Retina (tissue), 1 donor: ENCODE measurements at places on chromosomes 7 and 10.

DNA sequence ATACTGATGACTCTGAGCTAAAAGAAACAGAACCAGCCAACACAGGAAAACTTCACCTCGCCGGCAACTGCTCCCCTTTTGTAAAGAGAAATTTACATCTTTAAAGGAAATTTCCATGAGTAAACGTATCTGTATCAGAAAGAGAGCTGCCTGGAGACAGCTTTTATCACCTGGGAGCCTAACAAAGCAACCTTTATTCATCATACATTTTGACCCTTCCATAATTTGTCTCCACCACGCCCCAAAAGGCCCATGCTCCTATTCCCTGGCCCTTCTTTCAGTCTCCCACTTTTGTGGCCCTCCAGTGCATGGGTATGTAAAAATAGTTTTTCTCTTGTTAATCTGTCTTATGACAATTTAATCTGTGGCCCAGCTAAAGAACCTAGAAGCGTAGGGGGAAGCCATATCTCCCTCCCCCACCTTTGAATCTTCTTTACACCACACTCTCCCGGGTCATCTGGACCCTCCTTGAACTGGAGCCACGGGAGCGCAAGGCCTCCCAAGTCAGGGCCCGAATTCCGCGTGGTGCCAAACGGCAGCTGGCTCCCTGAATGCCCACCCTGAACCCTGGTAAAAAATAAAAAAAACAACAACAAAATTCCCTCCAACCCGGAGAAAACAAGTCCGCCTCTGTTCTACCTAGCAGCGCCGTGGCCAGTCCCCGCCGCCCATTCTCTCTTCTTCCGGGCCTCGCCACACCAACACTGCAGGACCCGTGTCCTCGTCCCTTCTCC is 15.4 kb upstream of the FKBP9 start:
- peak; percentile 81 for DNase-seq

GRCh38 chr10:42992156-42992956 is 84.5 kb upstream of the RET start:
- no peak for DNase-seq

- no peak for DNase-seq
Observed at GRCh38 chr7:92830532-92831110, 5.8 kb downstream of the CDK6 start.

DNA sequence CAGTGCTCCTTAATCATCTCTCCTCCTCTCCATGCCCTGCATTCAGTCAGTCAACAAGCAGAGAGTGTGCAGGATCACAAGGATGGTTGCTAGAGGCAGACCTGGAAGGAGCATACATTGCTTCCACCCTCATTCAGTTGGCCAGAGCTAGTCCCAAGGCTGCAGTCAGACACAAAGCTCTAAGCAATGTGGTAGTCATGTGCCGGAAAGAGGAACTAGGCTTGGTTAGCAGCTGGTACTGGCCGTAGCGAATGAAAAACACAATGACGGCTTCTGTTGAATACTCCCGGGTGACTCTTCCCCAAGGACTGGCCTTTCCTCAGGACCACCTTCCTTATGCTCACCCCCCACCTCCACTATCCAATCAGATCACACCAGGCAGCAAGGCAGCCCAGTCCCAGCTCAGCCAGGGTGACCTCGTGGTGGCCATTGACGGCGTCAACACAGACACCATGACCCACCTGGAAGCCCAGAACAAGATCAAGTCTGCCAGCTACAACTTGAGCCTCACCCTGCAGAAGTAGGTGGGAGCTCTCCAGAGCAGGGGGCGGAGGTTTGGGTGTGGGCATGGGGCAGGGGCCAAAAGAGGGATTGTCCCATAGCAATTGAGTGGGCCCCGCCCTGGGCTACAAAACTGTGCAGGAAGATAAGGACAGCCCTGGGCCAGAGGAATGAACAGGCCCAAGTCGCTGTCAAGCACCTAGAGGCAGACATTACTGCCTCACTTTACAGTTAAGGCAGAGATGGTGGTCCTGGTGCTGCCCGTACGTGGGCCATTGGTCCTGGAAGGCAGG is 10.9 kb downstream of the LDB3 start:
- no peak for DNase-seq

GRCh38 chr10:67783606-67784294 is 54.2 kb downstream of the DNAJC12 start:
- no peak for DNase-seq

DNA sequence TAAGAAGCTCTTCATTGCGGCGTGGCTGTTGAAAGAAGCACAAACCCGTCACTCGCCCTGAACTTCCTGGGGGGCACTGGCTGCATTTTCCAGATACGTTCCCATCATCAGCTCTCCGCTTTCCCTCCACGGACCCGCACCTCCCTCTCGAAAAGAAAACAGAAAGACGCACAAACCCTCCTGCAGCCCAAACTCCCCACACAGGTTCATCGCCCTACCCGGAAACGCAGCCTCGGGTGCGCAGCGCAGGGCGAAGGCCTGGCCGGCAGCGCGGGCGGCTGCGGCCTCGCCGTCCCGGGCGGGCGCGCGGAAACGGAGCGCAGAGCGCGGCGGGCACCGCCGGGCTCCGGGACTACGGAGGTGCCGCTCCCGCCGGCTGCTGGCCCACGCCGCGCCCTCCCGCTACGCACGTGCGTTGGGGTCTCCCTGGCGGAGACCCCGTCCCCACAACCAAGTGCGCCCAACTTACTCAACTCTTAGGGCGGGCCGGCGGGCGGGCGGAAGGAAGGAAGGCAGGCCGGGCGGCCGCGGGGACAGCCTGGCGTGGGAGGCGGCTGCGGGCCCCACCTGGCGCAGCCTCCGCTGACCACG is 822 bp downstream of the ZNF800 start:
- peak; percentile 63 for DNase-seq

DNA sequence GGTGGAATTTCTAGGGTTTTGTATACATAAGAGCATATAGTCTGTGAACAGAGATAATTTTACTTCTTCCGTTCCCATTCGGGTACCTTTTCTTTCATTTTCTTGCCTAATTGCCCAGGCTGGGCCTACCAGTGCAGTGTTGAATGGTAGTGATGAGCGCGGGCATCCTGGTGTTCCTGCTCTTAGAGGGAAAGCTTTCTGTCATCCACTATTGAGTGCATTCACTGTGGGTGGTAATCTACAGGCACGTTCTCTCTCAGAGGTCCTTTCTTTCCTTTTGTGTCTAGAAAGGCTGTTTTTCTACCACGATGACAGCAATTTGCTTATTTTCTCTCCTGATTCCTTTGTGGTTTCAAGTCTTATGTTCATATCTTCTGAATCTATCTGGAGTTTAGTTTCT is 65.0 kb downstream of the INPP5A start:
- DNase-seq, result no peak

DNA sequence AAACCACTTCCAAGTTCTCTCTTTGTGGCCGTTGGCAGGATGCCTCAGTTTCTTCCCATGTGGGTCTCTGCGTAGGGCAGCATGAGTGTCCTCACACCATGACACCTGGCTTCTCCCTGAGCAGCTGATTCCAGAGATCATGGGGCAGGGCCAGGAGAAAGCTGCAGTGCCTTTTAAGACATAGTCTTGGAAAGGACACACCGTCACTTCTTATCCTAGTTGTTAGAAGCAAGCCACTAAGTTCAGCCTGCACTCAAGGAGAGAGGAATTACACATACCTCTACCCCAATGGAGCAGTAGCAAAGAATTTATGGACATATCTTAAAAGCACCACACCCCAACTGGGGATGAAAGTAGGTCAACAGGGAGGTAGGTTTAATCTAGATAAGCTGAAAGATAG is 16.4 kb downstream of the NODAL start:
- no peak for DNase-seq

- DNase-seq, result peak; percentile 49
Observed at GRCh38 chr10:102119417-102120141, 589 bp downstream of the LDB1 start.

DNA sequence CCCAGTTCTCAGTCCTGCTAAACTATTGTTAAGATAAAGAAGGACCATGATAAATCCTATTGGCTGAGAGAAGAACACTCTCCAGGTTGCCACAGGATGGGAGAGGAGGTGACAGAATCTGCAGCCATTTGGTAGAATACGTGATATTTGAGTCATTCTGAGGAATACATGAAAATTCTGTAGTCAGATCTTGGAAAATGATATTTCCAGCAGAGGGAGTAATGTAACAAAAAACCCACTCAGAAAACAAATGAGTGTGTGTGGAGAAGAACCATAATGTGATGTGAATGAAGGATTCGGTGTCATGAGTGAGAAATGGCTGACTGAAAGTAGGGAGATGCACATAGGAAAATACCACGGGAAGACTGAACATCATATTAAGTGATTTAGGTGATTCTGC is 128.5 kb upstream of the PFKP start:
- DNase-seq, result no peak

DNA sequence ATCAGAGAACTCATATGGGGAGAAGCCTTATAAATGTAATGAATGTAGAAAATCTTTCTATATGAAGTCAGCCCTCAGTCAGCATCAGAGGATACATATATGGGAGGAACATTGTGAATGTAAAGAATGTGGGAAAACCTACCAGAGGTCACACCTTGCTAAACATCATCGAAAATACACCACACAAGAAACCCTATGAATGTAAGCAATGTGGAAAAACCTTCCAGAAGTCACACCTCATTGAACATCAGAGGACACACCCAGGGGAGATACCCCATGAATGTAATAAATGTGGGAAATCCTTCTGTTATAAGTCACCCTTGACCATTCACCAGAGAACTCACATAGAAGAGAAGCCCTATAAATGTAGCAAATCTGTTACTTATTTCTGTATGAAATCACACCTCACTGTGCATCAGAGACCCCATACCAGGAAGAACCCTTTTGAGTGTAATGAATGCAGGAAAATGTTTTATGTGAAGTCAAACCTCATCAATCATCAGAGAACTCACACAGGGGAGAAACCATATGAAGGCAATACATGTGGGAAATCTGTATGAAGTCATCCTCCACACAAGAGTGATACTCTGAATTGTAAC is 30.8 kb downstream of the ZNF12 start:
- DNase-seq, result no peak

- DNase-seq, result no peak
Observed at GRCh38 chr7:137073571-137074325, 205.3 kb downstream of the CHRM2 start.

DNA sequence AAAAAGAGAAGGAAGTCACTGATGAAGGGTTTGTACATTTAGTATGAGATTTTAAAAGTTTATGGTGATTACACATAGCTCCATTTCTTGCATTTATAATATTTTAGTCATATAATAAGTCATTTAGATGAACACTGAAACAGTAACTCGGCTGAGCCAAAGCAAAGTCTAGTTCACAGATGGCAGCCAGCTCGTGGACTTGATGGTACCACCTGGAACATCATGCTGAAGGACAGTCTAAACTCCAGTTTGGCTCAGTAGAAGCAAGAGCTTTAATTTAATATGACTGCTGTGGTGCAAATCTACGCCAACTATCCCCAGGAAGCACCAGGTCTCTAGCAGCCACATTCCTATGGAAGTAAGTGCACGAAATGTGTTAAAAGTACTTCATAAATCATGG is 16.4 kb downstream of the SRI start:
- DNase-seq, result no peak

DNA sequence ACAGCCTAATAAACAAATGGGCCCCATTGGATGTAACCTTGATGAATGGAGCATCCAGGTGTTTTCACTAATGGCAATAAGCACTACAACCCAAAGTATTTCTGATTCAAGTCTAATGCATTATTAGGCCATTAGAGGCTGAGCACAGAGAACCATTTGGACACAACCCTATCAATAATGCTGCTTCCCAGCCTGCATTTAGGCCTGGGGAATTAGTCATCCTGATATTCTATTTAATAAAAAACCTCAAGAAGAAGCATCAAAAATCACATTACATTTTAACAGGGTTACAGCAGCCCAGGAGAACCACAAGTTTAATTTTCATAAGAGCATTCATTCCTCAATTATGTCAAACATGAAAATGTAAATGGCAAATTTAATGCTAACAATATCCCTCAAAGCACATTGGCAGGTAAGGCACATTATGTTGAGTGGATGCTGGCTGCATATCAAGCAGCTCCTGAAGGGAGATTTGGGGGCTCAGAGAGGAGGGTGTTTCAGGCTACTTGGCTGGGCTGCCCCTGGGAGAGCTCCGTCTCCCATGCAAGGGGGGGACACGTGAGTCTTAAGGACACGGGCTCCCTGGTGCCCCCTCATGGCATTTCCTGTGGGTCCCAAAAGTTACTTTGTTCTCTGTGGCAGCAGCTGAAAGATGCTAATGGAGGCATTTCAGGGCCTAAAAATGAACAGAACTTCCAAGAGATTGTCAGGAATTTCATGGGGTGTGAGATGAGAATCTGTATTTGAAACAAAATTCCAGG is 143.4 kb downstream of the HERPUD2 start:
- no peak for DNase-seq

DNA sequence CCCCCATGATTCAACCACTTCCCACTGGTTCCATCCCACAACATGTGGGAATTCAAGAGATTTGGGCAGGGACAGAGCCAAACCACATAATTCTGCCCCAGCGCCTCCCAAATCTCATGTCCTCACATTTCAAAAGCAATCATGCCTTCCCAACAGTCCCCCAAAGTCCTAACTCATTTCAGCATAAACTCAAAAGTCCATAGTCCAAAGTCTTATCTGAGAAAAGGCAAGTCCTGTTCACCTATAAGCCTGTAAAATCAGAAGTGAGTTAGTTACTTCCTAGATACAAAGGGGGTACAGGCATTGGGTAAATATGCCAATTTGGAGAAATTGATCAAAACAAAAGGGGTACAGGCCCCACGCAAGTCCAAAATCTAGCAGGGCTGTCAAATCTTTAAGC is 272.9 kb downstream of the MAGI2 start:
- no peak for DNase-seq

- no peak for DNase-seq
Observed at GRCh38 chr7:140350056-140350455, 48.3 kb downstream of the SLC37A3 start.

DNA sequence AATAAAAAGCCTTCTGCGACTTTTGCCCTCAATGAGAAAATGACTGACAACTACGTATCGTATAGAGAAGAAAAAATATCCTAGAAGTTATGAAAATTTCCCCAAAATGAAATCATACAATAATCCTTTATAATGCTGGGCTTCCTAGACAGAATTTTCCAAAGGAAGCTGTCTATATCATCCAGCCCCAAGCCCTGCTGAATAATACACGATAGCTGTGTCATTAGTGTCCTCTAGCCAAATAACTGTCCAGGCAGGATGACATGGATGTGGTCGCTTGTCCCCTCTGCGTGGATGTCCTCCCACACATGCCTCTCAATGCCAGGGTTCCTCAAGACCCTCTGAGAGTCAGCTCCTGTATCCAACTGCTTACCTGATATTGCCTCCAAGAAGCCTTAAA is 61.7 kb upstream of the ECHDC3 start:
- no peak for DNase-seq

GRCh38 chr10:46327685-46328084 is 40.9 kb downstream of the ANTXRL start:
- DNase-seq, result no peak

DNA sequence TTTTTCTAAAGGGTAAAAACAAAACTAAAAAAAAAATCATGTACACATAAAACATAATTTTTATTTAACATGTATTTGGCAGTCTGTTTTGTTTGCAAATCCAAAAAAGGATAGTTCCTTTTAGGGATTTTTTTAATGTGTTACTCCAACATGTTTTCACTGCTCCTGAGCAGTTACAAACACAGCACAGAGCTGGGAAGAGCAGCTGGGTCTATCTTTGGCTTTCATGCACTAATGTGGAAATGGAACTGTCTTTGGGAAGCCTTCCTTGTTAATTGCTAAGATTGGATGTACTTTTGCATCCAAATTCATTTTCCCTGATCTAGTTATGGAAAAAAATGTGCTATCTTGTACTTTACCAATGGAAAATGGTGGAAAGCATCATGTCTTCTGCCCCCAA is 1035.1 kb downstream of the CNTNAP2 start:
- DNase-seq, result no peak

GRCh38 chr10:80530251-80530650 is 7.5 kb upstream of the SH2D4B start:
- DNase-seq, result no peak
